ENCODE measurements at places on chromosomes 16 and 17.

- DNase-seq: no peak
These were observed 7.8 kb upstream of the TEX2 start for GRCh38 chr17:64270885-64271284.

DNA sequence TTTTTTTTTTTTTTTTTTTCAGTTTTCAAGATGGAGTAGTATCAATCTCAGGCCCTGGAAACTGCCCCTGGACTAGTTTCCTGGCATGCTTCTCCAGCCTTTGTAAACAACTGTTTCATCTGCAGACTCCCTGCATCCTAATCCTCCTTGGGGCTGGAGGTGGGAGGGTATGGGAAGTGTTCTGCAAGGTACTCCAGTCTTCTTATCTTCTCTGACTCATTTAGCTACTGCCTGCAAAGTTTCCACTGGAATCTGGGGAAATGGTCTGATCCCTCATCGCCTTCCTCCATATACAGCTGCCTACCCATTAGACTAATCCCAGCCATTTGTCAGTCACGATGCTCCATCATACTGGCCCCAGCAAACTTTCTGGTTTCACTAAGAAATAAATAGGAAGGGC, 21.5 kb downstream of the COPZ2 start:
- no peak for DNase-seq

GRCh38 chr17:71726341-71726740, 394.5 kb upstream of the SOX9 start:
- no peak for DNase-seq

- DNase-seq: no peak
These were observed 473.2 kb upstream of the SALL1 start for GRCh38 chr16:51624080-51624775.

- DNase-seq: peak; percentile 71
These were observed 14.3 kb upstream of the NUBP1 start for GRCh38 chr16:10729104-10730048.

GRCh38 chr16:66596986-66597848, 7.3 kb upstream of the CMTM3 start:
- DNase-seq: no peak

DNA sequence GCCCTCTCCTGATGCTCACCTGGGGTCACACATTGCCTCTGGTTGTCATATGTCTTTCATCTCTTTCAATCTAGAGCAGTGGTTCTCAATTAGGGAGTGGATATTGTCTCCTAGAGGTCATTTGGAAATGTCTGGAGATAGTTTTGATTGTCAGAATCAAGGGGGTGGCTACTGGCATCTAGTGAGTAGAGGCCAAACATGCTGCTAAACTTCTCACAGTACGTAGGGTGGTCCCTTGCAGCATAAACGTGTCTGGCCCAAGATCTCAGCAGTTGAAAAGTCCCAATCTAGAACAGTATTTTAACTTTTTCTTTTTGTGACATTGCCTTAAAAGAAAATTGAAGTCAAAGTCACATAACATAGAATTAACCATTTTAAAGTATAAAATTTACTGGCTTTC, 30.5 kb upstream of the SLC5A10 start:
- DNase-seq: no peak

GRCh38 chr16:47461598-47462266, 601 bp downstream of the PHKB start:
- DNase-seq: no peak

DNA sequence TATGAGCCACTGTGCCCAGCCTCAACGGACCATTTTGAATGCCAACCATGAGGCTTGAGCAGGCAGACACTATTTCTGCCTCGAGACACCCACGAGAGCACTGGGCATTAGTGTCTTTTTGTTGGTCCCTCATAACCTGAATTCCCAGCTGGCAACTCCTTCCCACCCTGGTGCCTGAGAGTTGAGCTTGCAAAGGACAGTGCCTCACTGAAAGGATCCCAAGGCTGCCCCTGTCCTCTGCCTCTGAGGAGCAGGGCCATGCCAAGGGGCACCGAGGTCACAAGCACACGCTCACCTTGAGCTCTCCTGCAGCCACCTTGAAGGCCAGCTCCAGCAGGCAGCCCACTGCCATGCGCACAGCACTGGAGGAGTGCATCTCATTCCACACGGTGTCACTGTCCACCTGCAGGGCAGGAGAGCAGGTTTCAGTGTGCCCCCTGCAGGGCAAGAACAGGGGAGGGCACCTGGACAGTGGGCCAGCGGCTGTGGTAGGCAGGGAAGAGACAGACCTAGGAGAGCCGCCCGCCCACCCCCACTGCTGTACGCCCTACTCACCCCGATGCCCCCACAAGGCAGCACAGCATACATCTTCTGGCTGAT, 12.8 kb downstream of the G6PC3 start:
- DNase-seq: no peak

GRCh38 chr17:8029121-8029520, 9.7 kb upstream of the ALOX15B start:
- DNase-seq: no peak

- DNase-seq: no peak
These were observed 12.3 kb upstream of the ZFP90 start for GRCh38 chr16:68526782-68527145.

DNA sequence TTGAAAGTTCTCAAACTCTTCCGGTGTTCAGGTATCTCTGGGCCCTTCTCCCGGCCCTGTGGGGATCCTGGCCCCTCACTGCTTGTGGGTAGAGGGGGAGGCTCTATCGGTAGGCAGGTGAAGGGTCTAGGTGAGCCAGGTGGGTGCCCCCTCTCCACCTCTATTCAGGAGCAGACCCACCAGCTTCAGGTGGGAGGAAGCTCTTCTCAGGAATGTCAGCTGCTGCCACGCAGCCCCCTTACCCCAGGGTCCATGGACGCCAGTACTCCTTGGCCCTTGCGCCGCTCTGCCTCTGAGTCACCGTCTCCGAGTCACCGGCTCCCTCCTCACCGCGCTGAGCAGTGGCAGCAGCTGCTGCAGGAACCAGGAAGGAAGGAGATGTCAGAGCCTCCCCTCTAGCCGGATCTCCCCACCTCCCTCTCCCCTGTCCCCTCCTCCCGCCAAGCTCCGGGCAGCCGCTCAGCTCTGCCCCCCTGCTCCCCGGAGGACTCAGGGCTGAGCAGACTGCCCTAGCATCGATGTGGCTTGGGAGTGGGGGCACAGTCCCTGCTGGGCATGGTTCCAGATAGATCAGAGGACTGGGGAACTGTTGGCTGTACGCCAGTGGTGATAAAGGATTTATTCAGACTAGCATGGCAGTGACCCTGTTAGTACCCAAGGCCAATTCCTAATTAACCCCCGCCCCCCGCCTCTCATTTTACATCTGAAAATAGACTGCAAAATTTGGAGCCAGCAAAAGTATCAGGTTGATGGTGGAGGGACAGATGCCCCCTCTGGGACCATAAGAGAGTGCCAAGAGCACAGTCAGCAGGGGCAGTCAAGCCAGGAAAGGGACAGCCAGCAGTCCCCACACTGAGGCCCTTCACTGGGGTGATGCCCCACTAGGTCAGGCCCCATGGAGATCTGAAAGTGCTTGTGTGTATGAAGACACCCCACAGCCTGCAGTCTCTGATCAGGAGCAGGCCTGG, at the start of gene OSBPL7:
OSBPL7 (minus strand) TSS at position 371 of the 968 bp plus-strand sequence. CDS start 1,516 bp downstream, outside the sequence.
- DNase-seq: peak; percentile 89

- DNase-seq: no peak
These were observed 65.0 kb downstream of the CBLN1 start for GRCh38 chr16:49216593-49216992.

- DNase-seq: no peak
These were observed 96.8 kb upstream of the PSMD7 start for GRCh38 chr16:74199842-74200124.

GRCh38 chr16:58492735-58493134, 7.2 kb upstream of the NDRG4 start:
- no peak for DNase-seq

GRCh38 chr16:14450846-14451245, 179.2 kb downstream of the PARN start:
- DNase-seq: no peak

DNA sequence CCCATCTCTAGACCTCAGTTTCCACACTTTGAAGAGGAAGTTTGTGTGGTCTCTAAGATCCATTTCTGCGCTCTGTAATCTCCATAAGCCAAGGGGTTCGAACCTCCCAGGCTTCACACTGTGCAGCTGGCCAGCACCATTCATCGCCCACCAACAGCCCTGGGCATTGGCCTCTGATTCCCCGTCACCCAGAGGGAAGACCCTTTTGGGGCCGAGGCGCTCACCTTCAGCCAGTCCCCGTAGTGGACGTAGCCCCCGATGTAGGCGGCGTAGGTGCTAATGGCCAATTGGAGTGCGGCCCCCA, 678 bp downstream of the TMEM101 start:
- DNase-seq: no peak

Data from ureter (tissue), 1 donor.